NCI-H226 (cell line): ENCODE measurements at places on chromosomes 16 and 17.

- DNase-seq = no peak
Measured at GRCh38 chr17:43616421-43616820, 45.3 kb downstream of the MEOX1 start.

DNA sequence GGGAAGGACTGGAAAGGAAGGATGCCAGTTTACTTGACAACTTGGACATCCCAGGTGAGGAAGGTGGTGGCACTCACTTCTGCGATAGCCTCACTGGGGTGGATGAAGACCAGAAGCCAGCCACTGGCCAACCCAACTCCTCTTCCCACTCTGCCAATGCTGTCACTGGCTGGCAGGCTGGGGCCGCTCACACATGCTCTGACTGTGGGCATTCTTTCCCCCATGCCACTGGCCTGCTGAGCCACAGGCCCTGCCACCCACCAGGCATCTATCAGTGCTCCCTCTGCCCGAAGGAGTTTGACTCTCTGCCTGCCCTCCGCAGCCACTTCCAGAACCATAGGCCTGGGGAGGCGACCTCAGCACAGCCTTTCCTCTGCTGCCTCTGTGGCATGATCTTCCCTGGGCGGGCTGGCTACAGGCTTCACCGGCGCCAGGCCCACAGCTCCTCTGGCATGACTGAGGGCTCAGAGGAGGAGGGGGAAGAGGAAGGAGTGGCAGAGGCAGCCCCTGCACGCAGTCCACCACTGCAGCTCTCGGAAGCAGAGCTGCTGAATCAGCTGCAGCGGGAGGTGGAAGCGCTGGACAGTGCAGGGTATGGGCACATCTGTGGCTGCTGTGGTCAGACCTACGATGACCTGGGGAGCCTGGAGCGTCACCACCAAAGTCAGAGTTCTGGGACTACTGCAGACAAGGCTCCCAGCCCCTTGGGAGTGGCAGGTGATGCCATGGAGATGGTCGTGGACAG is 4.5 kb downstream of the ZNF646 start:
- no peak for DNase-seq

GRCh38 chr17:62631086-62631935 is 3.8 kb downstream of the MRC2 start:
- DNase-seq = no peak

DNA sequence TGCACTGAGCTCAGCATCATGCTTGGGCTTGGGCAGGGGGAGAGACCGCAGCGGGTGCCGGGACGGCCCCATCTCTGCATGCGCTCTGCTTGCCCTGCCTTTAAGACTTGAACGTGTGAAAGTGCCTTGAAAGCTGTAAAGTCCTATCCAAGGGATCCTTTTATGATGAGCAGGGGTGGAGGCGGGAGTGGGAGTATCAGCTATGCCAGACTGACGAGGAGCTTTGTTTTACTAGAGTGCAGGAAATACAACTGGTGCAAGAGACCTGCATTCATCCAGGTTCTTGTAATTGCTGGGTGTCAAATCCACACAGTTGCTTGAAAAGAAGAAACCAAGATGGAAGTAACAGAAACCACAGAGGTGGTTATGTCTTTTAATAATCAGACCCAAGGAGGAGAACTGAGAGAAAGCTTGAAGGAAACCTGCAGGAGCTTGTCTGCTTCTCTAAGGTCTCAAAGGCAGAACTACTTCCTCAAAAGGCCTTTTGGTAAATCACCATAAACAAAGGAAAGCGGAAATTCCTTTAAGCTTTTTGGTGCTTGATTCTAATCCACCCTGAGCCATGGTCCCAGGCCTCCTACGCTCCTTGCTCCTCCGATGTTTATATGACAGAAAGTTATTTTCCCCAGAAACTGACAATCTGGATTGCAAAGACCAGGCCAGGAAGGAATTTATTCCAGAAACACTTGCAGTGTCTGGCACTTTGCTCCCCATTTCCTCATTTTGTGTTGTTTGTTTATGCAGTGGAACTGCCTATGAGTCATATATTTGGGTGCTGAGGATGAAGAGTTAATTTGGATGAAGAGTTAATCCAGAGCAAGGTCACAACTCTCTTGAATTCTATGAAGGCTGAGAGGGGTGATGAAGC is 51.3 kb upstream of the FBXO47 start:
- no peak for DNase-seq

DNA sequence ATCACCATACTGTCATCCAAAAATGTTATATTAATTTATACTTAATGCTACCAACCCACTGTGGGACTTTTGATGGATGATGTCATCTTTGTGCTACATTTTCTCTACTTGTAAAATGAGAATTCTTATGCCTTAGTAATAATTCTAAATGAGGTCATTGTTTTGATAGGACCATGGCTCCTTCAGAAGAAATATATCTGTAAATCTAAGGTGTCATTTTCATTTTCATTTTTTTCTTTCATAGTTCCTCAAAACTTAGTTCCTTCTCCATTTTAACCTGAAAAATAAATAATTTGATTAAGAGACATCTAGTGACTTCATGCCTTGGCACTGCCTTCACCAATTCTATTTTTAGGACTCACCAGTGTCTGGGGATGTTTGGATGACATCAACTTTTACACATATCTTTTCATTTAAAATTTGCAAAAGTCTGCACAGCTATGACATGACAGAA is 48.7 kb downstream of the GPRC5B start:
- no peak for DNase-seq

DNA sequence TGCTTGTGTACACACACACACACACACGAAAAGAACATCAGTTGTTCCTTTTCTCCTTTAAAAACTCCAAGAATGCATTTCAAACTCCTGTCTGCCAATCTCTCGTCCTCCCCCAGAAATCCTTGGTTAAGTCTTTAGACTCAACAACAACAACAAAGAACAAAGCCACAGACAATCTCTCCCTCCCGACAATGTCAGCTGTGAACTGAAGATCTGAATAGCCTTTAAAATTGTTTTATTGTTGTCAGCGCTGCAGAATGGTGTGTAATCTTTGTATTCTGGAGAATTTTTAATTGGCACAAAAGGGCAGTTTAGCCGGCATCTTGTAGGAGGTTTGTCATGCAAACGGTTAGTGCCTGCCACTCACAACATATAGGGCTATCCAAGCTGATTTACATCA is 219.5 kb downstream of the MSI2 start:
- no peak for DNase-seq

- DNase-seq = no peak
Measured at GRCh38 chr16:70563636-70564035, 40.0 kb downstream of the SF3B3 start.

DNA sequence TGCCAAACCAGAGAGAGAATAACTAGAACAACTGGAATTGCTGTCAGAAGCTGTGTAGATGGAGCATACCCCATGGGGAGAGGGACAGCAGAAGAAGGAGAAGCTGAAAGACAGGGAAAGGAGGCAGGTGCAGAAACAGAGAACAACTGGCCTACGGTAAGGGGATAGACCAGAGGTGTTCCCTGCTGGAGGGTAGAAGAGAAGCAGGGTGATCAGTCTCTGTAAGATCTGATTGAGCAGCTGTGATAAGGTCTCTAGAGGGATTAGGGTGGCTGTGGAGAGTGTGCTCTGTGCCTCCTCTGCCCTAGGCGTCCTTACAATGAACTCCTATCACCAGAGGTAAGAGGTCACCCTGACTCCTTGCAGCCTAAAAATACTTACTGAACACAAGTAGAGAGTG is 30.4 kb upstream of the HS3ST3B1 start:
- DNase-seq = no peak
